ENCODE measurements at places on chromosomes 1 and 21.
A peak's percentile ranks its signal among the peaks of the same experiment; 100 is the strongest.

- DNase-seq: no peak
Measured at GRCh38 chr1:187275346-187275745, 446.6 kb downstream of the PLA2G4A start.

DNA sequence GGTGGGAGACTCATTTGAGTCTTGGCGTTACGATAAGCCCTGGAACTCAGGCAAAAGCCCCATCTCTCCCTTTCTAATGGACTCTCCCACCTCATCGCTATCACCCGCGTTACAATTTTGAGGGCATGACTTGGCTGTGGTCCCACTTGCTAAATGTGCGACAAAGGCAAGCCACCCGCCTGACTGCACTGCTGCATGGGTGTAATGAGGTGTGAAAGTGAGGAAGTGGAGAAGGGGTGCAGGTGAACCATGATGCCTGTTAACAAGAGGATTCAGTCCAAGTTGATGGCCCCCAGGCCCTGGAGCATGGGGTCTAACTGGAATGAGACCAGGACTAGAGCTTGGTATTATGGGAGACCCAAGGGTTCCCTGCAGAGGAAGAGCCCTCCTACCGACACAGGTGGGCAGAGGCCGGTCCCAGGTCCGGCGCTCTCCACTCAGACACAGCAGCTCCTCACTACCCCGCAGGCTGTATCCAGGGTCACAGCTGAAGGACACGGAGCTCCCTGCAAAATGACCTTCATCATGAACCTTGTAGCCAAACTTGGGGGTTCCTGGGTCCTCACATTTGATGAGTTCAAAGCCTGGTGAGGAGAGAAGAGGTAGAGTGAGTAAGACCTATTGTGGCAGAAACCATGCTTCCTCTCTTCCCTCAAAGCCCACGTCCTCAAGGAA, 165.4 kb upstream of the HMGB4 start:
- no peak for DNase-seq

DNA sequence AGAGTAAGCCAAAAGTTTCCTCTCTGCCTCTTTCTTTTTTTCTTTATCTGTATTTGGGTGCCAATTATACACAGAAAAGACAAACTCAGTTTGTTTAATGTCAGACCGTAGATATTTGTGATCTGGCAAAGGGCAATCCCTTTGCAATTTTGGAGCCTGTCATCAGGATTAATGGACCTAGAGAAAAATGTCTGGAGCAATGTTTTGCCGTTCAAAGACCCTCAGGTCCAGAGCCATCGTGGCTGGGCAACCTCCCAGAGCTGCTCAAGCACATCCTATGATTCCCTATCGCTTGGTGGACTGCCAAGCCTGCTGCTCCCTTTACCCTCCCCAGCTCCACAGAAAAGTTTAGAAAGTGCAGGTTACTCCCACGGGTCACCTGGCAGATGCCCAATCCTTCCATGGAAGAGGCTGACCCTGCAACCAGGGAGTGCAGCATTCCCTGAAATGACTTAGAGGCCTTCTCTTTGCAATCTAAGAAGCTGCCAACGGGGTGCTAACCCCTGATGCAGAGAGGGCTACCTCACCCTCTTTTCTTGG, 112.5 kb upstream of the NGF start:
- no peak for DNase-seq

- DNase-seq: no peak
Measured at GRCh38 chr1:109902204-109902985, 8.3 kb upstream of the CSF1 start.

- DNase-seq: no peak
Measured at GRCh38 chr1:175520186-175520585, 223.2 kb downstream of the TNR start.

DNA sequence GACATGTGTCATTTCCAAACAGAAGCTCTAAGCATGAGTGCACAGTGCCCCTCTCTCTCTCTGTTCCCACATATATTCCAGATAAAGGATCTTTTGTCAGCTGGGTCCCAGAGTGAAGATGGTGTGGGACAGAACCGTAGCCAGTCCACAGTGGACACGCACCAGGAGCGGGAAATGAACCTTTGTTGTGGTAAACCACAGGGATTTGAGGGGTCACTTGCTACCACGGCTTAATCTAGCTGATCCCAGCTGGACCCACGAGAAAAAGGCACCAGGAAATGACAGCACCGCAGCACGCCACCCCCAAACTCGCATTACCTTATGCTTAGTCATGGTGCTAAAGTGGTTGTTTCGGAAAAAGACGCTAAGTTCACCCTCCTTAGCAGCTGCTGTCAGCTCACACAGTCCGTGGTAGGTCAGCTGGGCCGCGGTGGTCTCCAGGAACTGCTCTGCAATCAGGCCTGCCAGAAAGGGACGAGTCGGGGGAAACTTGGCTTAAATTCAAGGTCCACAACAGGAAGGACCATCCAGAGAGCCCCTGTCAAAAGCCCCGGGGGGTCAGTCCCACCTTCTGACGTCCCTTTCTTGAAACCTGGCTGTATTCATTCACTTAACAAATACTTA, 7.5 kb downstream of the MINDY1 start:
- DNase-seq: no peak

GRCh38 chr1:171280599-171280998, 32.3 kb downstream of the FMO1 start:
- DNase-seq: no peak

DNA sequence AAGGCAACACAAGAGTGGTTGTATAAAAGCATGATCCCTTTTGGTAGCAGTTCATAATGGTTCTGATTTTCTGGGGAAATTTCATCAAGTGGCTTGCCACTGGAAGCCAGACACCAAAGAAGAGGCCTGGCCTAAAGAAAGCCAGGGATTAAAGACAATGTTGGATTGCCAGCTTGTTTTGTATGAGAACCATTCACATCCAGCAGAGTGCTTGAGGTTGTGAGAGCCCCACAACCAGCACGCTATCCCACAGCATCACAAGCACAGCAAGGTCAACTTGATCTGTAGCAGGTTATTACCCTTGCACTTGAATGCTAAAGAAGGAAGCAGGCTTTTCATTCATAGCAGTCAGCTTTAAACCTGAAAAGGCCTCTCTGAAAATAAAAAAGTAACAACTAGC, 399.8 kb downstream of the PLPP3 start:
- no peak for DNase-seq

- no peak for DNase-seq
Measured at GRCh38 chr1:115340879-115341278, 2.8 kb upstream of the NGF start.

- no peak for DNase-seq
Measured at GRCh38 chr1:44532567-44532944, 127.5 kb downstream of the RNF220 start.

DNA sequence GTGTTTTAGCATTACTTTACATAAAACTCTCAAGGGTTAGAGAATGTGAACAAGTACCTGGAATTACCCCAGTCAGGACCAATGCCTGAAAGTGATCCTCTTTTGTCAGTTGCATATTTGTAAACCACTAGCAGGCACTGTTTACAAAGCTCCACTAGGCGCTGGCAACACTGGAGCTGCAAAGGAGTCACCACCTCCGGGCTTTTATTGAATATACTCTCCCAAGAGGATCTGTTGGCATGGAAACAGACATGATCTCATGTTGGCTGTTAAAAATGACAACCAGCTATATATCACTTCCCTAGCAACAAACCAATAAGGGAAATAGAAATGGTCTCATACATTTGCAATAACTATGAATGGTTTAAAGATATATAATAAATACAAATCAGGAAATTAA, 116.0 kb downstream of the TTLL7 start:
- peak; percentile 30 for DNase-seq

- no peak for DNase-seq
Measured at GRCh38 chr1:160553778-160554177, 25.5 kb downstream of the CD84 start.

- DNase-seq: peak; percentile 84
Measured at GRCh38 chr1:6343506-6344405, 49.8 kb downstream of the ACOT7 start.

DNA sequence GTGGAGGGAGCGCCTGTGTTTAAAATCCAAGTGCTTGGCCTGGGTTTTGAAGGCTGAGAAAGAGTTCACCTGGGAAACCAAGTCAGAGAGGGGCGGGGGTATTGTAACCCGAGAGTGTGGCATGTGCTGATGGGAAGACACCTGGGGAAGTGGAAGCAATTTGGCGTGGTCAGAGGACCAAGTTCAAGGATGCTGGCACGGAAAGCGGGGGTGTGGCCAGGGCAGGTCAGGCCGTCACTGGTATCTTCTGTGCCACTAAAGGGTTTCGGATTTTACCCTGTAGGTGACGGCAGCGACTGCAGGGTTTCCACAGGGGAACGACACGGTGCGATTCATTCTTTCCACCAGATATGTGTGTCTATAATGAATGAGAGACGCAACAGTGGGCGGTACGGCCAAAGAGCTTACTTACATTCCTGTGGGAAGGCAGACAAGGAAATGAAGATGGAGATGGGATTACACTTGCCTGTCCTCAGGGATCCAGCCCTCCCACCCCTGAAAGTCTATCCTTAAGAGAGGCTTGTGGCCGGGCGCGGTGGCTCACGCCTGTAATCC, 31.3 kb downstream of the CA6 start:
- DNase-seq: no peak

DNA sequence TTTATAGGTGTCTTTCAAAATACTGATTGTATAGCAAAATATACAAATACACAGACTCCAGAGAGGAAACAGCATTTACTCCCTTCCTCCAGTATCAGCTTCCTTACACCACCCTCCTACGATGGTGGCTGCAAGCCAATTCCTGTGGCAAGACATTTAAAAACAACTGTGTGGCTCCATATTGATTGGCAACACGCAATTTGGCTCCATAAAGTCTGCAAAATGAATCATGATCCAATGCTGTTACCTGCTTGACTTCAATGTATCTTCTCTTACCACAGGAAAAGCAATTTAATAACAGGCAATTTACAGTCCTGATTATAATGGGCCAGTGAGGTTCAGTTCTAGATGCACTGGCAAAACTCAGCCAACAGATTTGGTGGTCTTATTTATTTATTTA, 19.7 kb upstream of the ATP6V1G3 start:
- no peak for DNase-seq

DNA sequence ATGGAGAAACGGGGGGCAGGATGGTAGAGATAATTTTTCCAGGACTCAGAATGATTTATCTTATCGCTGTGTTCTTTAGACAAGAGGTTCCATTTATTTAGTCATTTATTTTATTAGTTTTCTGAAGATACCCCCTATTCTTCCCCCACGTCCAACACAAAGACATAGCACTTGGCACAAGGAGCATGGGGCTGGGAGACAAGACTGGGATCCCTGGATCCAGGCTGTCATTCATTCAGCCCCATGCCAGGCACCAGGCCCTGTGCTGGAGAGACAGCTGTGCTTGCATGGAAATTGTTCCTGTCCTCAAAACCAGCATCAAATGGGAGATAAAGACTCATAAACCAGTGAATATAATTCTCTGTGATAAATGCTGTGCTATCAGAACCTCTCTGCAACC, 27.1 kb upstream of the PLXNA2 start:
- DNase-seq: no peak

- no peak for DNase-seq
Measured at GRCh38 chr1:29124366-29125236, 898 bp upstream of the TMEM200B start.

- DNase-seq: no peak
Measured at GRCh38 chr1:239558559-239558958, 172.2 kb downstream of the CHRM3 start.

DNA sequence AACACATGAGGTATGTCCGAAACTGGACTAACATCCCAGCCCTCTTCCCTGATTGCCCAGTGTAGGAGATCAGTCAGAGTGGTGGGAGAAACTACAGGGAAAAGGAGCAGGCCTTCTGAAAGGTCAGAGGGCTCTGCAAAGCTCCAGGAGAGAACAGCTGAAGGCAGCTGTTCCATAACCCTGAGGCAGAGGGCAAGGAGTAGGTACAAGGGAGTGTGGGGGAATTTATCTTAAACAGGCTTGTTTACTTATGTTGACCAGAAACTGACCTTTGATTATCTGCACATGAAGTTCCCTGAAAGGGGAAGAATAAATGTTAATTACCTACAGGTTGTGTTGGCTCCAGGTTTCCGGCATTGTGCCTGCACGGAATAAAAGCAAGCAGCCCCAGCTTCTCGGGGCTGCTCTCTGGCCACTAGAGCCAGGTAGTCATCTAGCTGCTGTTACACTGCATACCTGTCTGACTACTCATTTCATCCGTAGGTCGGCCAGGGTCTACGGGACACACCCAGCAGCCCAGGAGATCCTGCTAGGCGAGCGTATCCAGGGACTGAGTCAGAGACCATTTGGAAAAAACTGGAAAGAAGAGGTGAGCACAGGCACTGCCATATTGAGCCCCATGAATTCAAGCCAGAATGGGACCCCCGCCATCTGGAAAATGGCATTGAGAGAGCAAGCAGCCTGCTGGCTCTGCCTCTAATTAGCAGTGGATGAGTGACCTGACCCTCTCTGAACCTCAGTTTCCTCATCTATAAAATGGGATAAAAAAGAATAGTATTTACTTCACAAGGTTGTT, 14.9 kb upstream of the PAQR7 start:
- no peak for DNase-seq

GRCh38 chr1:2150801-2151200, 43.8 kb downstream of the FAAP20 start:
- no peak for DNase-seq

DNA sequence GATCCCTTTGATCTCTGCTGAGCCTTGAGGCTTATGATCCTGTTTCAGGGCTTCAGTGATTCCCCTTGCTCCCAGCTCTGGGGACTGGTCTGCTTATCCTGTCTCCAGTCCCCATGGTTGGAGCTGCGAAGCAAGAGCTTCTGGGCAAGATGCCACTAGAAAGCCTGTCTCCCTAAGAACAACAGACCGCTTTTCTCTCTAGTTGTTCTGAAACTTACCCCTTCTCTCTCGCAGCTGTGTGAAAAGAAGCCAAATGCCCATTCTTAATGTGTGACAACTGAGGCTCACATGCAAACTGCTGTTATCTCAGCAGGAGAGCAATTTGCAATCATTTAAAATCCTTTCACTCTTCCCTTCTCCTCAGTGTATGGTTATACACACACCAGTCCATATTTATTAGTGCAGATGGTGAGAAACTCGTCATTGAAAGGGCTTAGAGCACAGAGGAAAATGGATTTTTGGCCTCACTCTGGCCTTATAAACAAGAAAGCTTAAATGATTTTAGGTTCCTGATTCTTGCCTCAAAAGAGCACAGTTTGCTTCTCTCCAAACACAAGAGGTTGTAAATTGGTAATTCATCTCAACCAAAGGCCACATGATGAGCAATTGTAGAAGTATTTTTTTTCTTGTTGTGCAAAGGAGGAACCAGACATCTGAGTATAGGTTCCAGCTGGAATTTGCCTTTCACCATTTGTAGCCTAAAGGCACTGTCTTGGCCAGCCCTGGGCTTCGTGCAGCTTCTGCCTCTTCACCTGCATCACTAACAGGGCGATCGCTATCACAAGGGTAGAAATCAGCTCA, 179.2 kb upstream of the LMO4 start:
- no peak for DNase-seq

GRCh38 chr1:160779626-160780397, 16.2 kb upstream of the LY9 start:
- DNase-seq: no peak
